Activated T-helper 9 cell treated with anti-CD3 and anti-CD28 coated beads, Interleukin-2, amount 50 U/mL, for 16 hours (primary cell): ENCODE measurements at places on chromosomes 2 and 18.

DNA sequence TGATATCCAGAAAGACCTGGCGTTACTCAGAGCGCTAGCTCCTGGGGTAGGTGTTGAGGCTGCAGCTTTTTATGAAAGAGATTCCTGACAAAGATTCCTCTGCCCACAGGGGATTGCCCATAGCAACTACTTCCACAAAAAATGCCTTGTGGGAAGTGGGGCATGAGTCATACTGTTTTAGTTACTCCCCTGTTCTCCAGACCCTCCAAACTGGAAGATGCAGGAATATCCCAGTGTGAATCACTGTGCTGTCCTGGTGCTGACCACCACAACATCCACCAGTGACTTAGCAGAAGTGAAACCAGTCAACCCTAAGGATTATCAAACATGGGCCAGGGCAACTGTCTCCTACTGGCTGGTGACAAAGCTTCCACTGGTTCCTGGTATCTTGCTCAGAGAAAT lies 61.8 kb downstream of the CDH2 start:
- no peak for DNase-seq

DNA sequence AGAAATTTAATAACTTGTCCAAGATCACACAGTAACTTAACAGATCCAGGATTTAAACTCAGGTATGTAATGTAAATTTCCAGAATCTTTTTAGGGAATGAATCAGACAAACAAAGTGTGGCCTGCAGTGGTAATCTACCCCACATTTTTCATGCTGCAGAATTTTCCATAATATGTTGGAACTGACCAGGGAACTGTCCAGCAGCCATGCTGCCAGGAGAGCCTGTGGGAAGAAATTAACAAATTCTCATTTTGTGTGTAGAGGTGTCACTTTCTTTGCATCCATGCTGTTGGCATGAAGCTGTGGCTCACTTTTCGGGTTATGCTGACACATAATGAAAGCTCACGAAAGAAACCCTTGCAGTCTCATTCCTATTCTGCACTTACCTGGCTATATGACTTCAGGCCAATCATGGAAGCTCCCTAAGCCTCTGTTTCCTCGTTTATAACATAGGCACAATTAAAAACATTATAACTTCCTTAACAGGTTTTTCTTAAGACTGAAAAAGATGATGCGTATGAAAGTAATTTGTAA lies 54.7 kb downstream of the CDKL4 start:
- DNase-seq, result no peak

DNA sequence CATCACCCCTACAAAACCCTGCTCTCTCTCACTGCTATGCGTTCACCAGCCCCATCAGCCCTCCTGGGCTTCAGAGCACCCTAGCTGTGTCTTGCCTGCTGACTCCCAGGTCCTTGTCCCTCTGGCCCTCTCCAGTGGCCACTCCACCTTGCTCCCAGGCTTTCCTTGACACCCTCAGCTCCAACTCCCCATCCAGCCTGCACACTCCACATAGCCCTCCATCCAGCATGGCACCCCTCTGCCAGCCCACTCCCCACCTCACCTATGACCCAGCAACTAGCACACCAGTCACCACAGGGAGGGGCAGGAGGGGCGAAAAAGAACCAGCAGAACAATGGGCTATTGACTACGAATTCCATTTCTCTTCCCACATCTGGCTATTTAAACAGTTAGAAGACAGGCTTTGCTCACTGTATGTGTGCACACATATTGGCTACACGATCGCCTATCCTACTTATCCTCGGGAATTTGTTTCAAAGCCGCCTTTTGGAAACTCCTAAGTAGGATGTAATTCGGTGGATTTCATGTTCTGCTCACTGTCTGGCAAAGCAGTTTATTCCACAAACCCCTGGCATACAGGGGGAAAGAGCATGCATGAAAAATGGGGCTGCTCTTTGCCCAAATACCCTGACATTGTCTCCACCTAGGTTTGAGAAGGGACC lies 195.3 kb downstream of the SMAD2 start:
- no peak for DNase-seq

DNA sequence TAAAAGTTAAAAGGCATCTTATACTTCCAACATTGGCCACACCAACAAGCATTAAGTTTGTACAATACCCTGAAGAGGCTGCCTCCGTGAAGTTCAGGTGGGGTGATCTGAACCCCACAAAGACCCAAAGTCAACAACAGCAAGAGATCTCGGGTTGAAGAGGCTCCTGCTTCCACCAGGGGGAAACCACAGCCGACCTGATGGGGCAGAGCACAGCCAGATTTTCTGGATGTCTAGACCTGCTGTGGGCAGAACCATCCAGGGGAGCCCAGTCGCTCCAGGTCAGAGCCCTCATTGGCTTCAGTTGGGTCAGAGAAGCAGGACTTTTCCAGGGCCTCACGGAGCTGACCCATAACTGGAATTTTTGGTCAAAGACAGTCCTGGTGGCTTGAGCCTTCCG lies 66.5 kb upstream of the ACKR3 start:
- DNase-seq, result no peak

- DNase-seq, result no peak
Measured at GRCh38 chr2:55428258-55428657, 8.6 kb upstream of the CCDC88A start.
